Naive thymus-derived CD4-positive, alpha-beta T cell (primary cell): ENCODE measurements at places on chromosomes 12 and 14. TPM values are rescaled to one million over a fixed set of nuclear protein-coding genes. Genes with fewer than 3 reads are reported as not detected.

GRCh38 chr14:94045563-94046345, 19.6 kb downstream of the OTUB2 start:
- no peak for DNase-seq

- no peak for DNase-seq
These were observed 166.3 kb downstream of the KIF26A start for GRCh38 chr14:104304451-104305351.

DNA sequence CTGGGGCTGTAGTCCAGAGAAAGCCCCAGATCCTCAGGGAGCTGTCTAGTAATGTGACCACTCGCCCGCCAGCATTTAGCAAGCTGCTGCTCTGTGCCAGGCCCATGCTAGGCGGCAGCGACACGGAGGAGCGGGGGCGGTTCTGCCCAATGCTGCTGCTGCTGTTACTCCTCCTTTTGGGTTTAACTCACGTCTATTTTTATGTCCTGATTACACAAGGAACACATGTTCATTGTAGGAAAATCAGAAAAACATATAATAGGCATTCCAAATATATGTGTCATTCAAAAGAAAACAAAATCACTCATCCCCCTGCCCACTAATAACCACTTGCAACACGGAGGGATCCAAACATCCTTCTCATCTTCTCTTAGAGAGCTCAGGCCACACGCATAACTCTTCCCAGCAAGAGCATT, 30.4 kb downstream of the CCDC92 start:
- no peak for DNase-seq

DNA sequence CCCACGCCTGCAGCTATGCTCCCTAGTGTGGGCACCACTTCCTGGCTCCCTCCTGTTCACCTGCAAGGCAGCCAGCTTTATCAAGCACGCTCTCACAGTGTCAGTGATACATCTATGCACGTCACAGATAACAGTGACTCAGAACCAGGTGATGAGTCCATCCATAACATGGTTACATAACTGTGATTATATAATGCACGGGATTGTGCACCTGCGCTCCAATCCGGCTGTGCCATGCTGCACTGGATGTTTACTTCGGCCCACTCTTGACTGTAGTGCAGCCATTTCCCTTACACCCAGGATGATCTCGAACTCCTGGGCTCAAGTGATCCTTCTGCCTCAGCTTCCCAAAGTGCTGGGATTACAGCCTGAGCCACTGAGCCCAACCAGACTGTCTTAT, 38.4 kb upstream of the CEP83 start:
- no peak for DNase-seq

The KERA gene
- polyA plus RNA-seq: not detected

The PLA2G1B gene
- 0.92 TPM for polyA plus RNA-seq
